Right renal pelvis (tissue), 4 donors: ENCODE measurements at places on chromosomes 16 and 17. TPM values are rescaled to one million over a fixed set of nuclear protein-coding genes. Genes with fewer than 3 reads are reported as not detected.

The TTLL6 gene
- polyA plus RNA-seq = 0.42 TPM

The PRSS27 gene
- 1.4 TPM for polyA plus RNA-seq

The IFI35 gene
- polyA plus RNA-seq = 13.5 TPM

DNA sequence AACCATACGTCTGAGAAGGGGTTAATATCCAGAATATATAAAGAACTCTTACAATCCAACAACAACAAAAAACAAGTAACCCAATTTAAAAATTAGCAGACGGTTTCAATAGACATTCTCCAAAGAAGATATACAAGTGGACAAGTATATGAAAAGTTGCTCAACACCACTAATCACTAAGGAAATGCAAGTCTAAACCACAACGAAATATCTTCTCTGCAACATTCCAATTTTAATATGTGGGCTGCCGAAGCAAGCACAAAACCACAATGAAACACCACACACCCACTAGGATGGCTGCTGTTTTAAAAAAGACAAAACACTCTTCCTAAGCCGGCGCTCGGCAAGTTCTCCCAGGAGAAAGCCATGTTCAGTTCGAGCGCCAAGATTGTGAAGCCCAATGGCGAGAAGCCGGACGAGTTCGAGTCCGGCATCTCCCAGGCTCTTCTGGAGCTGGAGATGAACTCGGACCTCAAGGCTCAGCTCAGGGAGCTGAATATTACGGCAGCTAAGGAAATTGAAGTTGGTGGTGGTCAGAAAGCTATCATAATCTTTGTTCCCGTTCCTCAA lies 5.9 kb upstream of the SLC13A2 start:
- no peak for DNase-seq

GRCh38 chr17:66985338-66986237 lies 21.1 kb downstream of the CACNG4 start:
- DNase-seq = no peak

- no peak for DNase-seq
Measured at GRCh38 chr16:66551348-66551759, 1.0 kb upstream of the CKLF start.

- no peak for DNase-seq
Measured at GRCh38 chr17:45677770-45678169, 106.3 kb upstream of the CRHR1 start.

- no peak for DNase-seq
Measured at GRCh38 chr17:55986817-55987216, 166.5 kb upstream of the ANKFN1 start.

GRCh38 chr17:53633856-53634255 lies 188.9 kb upstream of the KIF2B start:
- no peak for DNase-seq

DNA sequence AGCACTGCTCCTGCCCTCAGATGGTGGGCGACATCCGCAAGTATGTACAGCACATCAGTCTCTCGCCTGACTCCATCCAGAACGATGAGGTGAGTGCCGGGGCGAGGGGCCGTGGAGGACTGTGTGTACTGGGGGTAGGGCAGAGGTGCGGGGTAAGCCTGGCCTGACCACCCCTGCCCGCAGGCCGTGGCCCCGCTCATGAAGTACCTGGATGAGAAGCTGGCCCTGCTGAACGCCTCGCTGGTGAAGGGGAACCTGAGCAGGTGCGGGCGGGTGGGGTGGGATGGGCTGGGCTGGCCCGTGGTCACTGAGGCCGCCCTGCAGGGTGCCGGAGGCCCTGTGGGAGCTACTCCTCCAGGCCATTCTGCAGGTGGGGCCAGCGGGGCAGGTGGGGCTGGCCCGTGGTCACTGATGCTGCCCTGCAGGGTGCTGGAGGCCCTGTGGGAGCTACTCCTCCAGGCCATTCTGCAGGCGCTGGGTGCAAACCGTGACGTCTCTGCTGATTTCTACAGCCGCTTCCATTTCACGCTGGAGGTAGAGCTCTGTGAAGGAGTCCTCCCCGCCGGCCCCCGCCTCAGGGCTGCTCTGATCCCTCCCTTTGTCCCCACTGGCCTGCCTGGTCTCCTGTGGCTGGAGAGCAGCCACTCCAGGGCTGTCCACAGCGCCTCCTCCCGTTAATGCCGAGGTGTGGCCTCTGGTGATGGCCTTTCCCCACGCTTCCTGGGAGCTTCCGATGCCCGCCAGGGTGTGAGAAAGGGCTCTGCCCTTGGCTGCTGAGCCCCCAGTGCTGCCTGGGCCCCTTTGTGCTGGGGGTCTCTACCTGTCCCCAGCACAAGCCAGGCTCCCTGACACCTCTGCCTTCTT lies 5.0 kb downstream of the TSR3 start:
- no peak for DNase-seq

The TP53TG3F gene
- not detected for polyA plus RNA-seq

- no peak for DNase-seq
Measured at GRCh38 chr17:47704736-47705135, 10.8 kb downstream of the TBKBP1 start.

DNA sequence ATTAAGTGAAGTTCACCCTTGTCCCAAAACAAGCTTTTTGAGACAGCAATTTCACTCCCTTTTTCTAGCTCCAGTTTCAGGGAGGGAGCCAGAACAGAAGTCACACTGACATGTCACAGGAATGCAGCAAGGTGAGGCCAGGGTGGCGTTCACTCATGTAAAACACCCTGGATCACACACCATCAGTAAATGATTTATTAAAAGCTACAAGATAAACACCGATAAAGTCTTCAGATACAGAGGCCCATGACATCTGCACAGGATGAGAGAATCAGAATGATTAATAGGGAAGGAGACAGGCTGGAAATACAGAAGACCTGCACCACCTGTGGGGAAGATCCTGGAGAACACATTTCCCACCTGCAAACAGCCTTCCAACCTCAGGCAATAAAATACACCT lies 77.5 kb upstream of the DYNLRB2 start:
- no peak for DNase-seq

DNA sequence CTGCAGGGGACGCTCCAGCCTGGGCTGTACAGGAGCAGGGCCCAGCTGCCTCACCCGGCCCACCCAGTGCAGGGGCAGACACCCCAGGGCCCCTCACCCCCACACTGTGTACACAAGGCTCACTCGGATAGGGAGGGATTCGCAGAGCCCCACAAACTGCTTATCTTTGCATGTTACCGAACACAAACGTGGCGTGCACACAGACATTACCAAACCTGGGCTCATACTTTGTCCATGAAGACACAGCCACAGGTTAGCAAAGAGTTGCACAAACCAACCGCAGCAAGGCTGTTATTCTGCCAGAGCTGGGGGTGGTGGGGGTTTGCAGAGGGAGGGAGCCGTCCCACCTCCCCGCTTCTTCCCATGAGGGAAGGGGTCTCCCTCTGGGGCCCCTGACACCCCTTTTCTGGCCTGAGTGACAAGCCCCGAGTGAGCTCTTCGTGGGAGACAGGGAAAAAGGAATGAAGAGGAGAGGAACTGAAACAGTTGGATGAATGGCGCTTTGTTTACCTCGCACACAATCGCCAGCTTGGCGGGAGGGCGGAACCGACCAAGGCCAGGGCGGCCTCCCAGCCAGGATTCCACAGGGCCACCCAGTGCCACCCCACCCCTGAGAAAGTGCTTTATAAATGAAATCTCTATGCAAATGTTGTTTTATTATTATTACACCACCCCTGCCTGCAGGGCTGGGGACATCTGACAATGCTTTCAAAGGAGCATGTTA lies 434 bp upstream of the CPSF4L start:
- DNase-seq = no peak

- no peak for DNase-seq
Measured at GRCh38 chr17:73998653-73999645, 204.5 kb upstream of the RPL38 start.

The PDP2 gene
- polyA plus RNA-seq = 12.5 TPM

DNA sequence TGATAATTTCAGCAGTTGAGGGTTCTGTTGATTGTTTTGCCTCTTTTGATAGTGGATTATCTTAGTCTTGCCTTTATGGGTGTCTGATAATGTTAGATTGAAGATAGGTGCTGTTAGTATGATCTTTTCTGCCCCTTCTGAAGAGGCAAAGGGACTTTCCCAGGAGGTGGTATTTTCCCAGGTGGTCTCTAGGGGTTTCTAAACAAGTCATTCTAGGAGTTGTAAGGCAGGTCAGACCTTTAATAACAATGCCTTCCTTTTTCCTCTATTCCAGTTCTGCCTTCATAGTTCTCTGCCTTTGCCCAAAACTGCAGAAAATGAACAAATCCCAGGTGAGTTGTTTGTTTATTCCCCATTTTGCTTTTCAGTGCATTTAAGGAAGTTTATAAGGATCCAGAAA lies 4.3 kb downstream of the ZFP1 start:
- no peak for DNase-seq

- DNase-seq = no peak
Measured at GRCh38 chr16:49726155-49726554, 129.8 kb downstream of the ZNF423 start.

GRCh38 chr17:47324224-47325020 lies 667 bp downstream of the EFCAB13 start:
- DNase-seq = no peak

The TM4SF5 gene
- 0.97 TPM for polyA plus RNA-seq

GRCh38 chr17:82236142-82236971 lies 7.5 kb downstream of the SLC16A3 start:
- DNase-seq = no peak
